ENCODE measurements at places on chromosomes 13 and 19.

- peak; percentile 32 for DNase-seq
Measured at GRCh38 chr13:50911081-50911631, 1.6 kb downstream of the RNASEH2B start.

- DNase-seq, result no peak
Measured at GRCh38 chr19:11284515-11284914, 11.4 kb upstream of the TSPAN16 start.

GRCh38 chr13:71935166-71935840 lies 68.3 kb upstream of the DACH1 start:
- no peak for DNase-seq

- DNase-seq, result no peak
Measured at GRCh38 chr13:62110079-62110478, 694.4 kb upstream of the PCDH20 start.

GRCh38 chr13:72261732-72262131 lies 394.7 kb upstream of the DACH1 start:
- DNase-seq, result no peak

DNA sequence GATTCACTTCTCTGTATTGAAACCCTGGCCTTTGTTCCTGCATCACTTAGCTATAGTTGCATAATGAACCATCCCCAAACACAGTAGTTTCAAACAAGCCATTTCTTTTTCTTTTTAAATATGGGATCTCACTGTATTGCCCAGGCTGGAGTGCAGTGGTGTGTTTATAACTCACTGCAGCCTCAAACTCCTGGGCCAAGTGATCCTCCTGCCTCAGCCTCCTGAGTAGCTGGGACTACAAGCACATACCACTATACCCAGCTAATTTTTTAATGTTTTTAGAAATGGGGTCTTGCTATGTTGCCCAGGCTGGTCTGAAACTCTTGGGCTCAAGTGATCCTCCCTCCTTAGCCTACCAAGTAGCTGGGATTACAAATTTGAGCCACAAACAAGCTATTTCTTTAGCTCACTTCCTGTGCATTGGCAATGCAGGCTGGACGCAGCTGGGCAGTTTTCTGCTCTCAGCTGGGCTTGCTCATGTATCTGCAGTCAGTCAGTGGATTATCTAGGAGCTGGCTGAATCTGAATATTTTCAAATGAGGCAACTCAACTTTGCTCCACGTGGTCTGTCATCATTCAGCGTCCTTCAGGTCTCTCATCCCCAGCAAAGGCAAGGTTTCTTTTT lies 49.5 kb upstream of the SIN3B start:
- no peak for DNase-seq

DNA sequence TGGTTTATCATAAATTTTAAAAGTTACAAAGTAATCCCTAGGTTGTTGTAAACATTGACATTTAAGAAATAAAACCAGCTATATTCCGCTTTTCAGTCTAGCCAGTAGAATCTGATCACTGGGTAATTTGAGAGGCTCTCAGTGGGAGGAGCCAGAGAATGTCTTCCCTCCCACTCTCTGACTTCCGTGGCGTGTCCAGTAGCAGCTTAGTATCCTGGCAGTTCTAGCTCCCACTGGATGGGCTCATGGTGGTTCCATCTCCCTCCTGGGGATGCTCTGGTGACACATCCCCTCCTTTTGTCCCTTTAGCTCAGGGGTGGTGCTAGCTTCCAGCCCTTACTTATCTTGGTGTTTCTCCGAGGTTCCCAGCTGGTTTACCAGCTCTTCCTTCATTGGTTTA lies 34.5 kb downstream of the MTUS2 start:
- no peak for DNase-seq

GRCh38 chr19:3649888-3650287 lies 23.3 kb upstream of the CACTIN start:
- no peak for DNase-seq

DNA sequence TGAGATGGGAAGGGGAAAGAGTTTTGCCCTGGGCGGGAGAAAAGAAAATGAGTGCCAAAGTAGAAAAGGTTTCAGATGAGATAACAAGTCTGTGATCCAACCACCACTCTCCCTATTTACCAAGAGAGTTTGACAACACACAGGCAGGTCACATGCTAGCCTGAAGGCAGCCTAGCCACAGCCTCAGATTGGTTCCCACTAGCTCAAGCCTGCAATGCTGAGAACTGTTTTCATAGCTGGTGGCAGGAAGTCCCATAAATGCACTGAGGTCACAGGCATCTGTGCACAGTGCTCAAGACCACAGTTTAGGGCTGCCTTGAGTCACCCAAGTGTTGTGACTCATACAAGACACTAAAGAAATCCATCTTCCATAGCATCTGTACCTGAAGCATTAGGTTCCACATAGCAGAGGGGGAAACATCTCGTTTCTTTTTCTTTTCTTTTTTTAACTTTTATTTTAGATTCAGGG lies 18.5 kb upstream of the POP4 start:
- DNase-seq, result no peak

GRCh38 chr19:41305927-41306793 lies 3.8 kb upstream of the CCDC97 start:
- DNase-seq, result no peak

- no peak for DNase-seq
Measured at GRCh38 chr13:107884564-107884963, 330.8 kb downstream of the LIG4 start.

- DNase-seq, result no peak
Measured at GRCh38 chr13:101382701-101383100, 33.6 kb downstream of the NALCN start.

DNA sequence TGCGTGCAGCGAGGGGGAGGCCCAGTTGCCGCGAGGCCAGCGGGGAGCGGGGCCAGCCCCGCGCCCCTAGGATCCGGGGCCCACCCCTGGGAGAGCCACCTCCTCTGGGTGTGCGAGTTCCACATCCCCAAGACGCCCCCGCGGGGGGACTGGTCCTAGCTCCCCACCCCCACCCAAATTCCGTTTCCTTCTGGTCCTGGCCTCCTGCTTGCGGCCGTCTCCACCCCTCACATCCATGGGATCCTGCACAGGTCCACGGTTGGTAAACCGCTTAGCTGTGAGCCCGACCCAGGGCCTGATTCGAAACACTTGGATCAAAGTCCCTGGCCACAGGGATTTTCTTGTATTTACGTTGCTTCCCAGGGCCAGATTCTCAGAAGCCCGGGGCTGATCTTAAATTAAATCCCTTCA lies 324 bp upstream of the FBXO17 start:
- DNase-seq, result no peak

DNA sequence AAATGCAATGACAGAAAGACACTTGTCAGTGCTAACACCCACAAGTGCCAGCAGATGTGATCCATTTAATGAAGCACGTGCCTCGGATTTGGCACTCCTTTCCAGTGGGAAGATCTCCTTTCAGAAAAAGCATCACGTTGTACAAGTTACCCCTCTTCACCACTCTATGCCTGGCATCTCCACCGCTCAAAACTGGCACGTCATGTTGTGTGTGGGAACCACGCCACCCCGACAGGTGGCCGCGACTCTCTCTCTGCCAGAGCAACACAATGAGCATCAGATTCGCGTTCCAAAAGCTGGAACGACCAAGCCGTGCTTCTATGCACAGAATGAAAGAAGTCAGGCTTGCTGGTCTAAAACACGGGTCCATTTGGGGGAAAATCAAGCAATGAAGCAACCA lies 24.3 kb downstream of the TMTC4 start:
- no peak for DNase-seq

DNA sequence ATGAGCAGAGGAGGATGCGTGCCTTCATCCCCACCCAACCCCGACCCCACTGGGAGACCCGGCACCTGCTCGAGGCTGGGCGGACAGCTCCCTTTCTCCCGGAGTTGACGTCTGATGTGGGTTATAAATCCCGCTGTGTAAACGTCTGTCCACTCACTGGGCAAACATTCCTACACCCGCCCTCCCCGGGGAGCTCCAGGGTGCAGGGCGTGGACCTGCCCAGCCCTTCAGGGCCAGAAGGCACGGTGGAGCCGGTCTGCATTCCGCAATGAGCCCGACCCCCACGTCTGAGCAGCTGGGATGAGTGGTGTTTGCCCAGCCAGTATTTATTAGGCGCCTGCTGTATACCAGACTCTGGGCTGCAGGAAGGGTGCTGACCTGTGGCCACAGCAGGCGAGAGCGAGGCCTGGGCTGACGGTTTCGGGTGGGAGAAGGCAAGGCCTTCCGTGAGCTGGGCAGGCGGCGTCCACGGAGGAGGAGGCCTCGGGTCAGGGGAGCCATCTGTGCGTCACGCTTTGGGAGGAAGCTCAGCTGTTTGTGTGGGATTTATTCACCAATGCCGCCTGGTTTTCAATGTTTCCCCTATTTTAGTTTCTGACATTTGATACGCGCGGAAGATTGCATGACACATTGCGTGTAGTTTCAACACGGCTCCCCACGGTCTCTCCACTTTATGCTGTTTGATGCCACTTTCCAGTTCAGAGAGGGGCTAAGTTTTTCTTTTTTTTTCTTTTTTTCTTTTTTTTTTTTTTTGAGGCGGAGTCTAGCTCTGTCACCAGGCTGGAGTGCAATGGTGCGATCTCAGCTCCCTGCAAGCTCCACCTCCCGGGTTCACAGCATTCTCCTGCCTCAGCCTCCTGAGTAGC lies 2.0 kb downstream of the MISP start:
- DNase-seq, result no peak

- DNase-seq, result peak; percentile 94
Measured at GRCh38 chr19:3986260-3987041, 1.2 kb upstream of the EEF2 start.
